Activated CD8-positive, alpha-beta memory T cell treated with anti-CD3 and anti-CD28 coated beads for 4 hours (primary cell): ENCODE measurements at places on chromosomes 3 and 15.

DNA sequence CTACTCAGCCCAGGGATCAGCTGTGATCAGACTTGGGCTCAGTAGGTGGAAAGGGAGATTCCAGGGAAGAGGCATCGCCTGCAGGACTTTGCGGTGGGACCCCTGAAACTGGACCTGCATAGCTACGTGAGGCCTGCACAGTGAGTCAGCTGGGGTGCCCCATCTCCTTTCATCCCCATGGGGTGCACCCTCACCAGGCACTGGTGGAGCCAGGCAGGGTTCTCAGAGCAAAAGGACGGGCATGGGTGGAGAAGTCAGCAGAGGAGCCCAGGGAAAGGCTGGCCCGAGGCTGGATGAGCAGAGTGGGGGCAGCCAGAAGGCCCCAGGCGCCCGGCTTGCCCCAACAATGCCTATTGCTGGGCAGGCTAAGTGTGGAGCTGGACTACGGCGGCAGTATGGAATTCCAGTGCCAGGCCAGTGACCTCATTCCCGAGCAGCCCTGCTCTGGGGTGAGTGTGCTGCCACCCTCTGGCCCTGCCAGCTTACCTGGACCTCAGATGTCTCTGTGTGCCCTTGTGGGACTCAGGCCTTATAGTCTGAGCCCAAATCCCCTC is 19.7 kb downstream of the ACAA1 start:
- DNase-seq, result no peak

GRCh38 chr3:88589138-88589537 is 439.4 kb downstream of the C3orf38 start:
- DNase-seq, result no peak

DNA sequence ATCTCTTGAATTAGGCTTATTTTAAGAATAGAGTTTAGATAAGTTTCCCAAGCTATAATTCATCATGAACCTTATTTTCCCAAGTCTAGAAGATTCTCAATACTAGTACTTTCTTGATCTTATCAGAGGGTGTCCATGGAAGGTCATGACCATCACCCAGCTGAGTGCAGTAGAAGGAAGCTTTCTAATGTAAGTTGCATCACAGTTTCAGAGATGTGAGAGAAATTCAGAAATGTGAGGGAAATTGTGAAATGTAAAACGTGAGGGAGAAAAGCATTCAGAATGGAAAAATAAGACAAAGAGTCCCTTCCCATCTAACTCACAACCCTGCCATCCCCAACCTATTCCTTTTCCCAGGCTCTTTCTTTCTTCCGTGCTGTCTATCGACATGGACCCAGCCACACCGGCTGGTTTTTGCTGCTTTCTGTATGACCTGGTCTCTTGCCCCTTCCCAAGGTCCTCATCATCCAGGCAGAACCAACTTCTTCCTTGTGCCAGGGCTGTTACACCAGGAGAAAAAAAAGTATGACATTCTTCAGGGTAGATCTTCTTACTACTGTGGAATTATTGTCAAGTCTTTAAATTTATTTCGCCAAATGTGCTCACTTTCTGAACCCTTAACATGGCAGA is 6.7 kb downstream of the CAPN3 start:
- DNase-seq, result no peak

GRCh38 chr3:159131376-159131775 is 329.5 kb downstream of the MFSD1 start:
- DNase-seq, result no peak

DNA sequence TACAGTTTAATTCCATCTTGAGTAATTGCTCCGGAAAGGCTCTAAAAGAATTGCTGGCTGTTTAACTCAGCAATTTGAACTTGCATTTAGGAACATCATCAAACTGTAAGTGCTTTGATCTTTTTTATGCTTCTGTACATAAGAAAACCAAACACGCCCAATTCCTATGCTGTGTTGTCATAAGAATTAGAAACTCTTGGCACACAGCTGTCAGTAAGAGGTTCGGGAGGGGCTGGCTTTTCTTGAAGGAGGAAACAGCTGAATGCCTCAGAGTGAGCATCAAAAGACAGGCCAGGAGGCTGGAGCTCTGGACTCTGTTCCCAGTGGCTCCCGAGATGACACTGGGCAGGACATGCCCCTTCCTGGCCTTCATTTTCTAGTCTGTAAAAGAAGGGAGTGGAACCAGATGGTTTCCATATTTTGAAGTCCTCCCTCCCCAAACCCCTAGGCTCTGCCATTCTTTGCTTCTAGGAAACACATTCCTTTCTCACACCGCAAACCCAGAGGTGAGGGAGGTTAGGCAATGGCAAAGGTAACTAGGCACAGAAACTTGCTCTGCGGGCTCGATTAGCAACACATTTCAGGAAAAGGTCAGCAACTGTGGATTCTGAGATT is 73.7 kb upstream of the DLG1 start:
- no peak for DNase-seq
